ENCODE measurements at places on chromosomes 3 and 15.

GRCh38 chr3:49035281-49035680 is 6.1 kb upstream of the IMPDH2 start:
- no peak for DNase-seq

DNA sequence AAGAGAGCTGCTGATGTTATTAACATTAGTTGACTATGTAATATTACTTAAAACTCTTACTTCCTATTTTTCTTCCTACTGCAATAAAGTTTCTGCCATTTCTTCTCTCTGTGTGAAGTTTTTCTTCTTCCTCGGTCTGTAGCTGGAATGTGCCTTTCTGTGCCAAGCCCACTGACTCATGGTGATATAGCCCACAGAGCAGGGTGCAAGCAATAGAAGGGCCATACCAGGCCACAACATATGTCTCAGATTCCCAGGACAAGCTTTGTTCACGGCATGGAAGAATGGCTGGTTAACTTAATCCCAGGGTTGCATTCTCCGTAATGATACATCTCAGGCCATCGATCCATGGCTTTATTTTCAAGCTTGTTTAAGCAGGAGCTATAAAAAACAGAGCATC is 815.3 kb downstream of the TUSC7 start:
- DNase-seq: no peak

- no peak for DNase-seq
Observed at GRCh38 chr3:11562277-11562881, 81.3 kb downstream of the VGLL4 start.

- DNase-seq: no peak
Observed at GRCh38 chr3:132346841-132347736, 29.9 kb downstream of the ACP3 start.

DNA sequence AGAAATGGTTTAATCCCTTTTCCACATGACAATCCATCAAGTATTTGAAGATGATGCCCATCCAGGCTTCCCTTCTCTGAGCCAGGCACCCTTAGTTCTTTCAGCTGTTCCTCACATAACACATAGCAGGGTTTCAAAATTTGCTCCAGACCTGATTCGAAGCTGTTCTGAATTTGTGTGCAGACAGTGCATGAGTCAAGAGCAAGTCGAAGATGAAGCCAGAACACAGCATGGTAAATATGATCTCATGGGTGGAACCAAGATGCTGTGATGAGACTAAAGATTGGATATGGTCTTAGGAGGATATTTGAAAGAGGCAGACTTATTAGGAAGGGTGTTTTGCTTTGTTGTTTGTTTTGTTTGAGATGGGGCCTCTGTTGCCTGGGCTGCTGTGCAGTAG is 32.6 kb upstream of the PDE8A start:
- DNase-seq: no peak

DNA sequence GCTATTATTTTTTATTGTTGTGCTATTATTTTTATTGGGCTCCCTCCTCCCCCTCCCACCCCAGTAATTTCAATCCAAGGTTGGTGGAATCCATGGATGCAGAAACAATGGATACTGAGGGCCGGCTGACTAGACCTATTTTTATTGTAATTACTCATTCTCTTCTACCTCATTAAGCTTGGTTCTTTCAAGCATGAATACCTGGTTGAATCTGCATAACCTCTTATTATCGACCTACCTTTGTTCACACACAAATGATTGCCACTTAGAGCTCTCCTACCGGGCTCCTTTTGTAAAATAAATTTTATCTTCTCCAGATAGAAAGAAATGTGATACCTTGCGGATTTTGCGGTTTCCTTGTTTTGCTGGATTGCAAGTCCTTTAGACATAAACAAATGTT is 31.6 kb downstream of the BTD start:
- DNase-seq: no peak

- no peak for DNase-seq
Observed at GRCh38 chr3:104080088-104080626, 1286.6 kb upstream of the ALCAM start.

GRCh38 chr15:56939257-56939656 is 20.8 kb downstream of the TCF12 start:
- no peak for DNase-seq

- DNase-seq: no peak
Observed at GRCh38 chr15:99681990-99682389, 51.2 kb downstream of the LYSMD4 start.

GRCh38 chr3:114052216-114052615 is 4.1 kb downstream of the CCDC191 start:
- no peak for DNase-seq

- peak; percentile 57 for DNase-seq
Observed at GRCh38 chr15:69869291-69869690, 228.4 kb downstream of the TLE3 start.

DNA sequence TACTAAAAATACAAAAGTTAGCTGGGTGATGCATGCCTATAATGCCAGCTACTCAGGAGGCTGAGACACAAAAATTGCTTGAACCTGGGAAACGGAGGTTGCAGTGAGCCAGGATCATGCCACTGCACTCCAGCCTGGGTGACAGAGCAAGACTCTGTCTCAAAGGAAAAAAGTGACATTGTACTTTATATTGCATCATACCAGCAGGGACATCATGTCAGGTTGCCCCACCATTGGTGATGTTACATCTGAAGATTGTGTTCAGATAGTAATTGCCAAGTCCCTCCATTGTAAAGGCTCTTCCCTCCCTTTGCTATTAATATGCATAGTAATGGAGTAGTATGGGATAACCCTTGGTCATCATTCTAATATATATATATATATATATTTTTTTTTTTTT is 44.8 kb downstream of the FOXL2 start:
- DNase-seq: no peak

GRCh38 chr3:53040351-53040820 is 5.5 kb downstream of the SFMBT1 start:
- no peak for DNase-seq

DNA sequence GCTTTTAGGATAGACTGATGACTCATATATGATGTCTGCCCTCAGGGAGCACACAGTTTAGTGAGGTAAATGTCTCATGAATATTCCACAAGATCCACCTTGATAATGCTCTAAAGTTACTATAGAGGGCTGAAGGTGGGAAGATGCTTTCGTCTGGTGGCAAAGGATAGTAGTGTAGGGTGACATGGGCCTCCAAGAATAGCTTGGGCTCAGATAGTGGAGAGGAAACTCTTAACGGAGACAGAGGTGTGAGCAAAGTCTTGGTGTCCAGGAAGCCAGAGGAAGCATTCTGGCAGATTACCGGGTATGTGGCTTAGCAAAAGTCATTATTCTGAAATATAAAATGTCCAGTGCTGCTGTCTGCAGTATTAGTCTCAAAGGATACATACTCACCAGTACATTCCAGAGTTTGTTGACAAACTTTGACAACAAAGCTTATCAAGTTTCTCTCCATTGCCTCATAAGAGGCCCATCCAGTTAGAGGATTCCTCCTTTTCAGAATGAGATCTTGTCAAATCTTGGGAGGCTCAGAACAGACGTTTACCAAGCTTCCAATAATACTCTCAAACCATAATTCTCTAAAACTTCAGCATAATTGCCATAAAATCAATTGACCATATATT is 316.7 kb downstream of the LPP start:
- no peak for DNase-seq

GRCh38 chr3:110928016-110928662 is 143.5 kb upstream of the NECTIN3 start:
- no peak for DNase-seq

DNA sequence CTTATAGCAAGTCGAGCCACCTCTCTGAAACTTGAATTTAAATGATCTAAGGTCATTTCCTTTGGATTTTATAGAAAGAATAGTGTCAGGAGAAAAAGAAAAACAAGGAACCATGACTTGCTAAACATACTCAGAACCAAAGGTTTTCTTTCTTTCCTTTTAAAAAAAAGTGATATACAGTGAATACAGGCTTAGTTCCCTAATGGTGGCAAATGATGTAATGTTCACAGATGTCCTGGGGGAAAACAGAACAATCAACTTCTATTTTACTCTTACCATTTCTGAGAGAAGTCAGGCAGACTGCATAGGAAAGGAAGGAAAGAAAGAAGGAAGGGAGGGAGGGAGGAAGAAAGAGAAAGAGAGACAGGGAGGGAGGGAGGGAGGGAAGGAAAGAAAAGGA is 56.5 kb downstream of the ST6GAL1 start:
- DNase-seq: no peak

GRCh38 chr3:183100376-183100775 is 1.1 kb upstream of the MCCC1 start:
- DNase-seq: no peak

All from Calu3 (cell line).